Activated T-cell treated with anti-CD3 and anti-CD28 coated beads, Interleukin-2, amount 50 U/mL, for 24 hours (primary cell): ENCODE measurements at places on chromosomes 16 and 17.

GRCh38 chr16:25823891-25824290 lies 132.1 kb downstream of the HS3ST4 start:
- H3K27ac ChIP-seq = no peak overlapping the region
- H3K36me3 ChIP-seq = no peaks in the 10 kb centered on the region
- DNase-seq = no peak
- H3K4me3 ChIP-seq = no peak overlapping the region
- peaks cover 14% of the 10 kb centered on the region for H3K27me3 ChIP-seq

DNA sequence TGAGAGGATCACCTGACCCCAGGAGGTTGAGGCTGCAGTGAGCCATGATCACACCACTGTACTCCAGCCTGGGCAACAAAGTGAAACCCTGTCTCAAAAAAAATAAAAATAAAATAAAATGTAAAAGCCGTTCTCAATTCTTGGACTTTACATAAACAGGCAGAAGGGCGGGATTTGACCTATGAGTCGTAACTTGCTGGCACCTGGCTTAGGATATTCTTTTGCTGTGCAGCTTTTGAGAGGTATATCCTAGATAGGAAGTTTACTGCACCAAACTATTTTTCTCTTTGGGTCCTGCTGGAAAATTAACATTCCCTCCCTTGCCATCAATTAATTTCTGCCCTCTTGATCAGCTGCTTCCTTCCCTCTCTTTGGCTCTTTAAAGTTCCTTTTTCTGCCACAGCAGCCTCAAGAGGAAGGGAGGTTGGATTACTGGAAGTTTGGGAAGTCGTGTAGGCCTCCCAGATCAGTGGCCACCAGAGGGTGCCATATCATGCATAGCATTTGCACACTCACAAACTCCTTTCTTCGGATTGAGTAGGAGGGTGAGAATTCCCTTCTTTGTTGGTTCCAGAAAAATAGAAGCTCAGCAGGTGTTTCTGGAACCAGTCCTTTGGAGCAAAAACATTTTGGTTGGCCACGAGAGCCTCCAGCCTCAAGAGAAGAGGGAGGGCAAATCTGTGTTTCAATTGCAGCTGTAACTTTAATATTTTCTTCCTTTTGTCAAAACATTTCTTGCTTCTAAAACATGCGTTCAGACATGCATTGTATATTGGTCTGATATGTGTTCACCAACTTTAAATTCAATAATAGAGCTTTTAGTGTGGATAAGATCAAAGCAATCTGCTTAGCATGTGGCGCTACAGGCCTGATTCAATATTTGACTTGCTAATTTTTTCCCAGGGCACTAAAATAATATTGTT lies 147.3 kb downstream of the CCDC182 start:
- peaks cover 56% of the 10 kb centered on the region for H3K4me1 ChIP-seq
- H3K27ac ChIP-seq = peak overlapping the region; percentile 86
- no peak overlapping the region for H3K4me3 ChIP-seq
- no peaks in the 10 kb centered on the region for H3K27me3 ChIP-seq
- DNase-seq = no peak
- H3K36me3 ChIP-seq = peaks cover 43% of the 10 kb centered on the region

DNA sequence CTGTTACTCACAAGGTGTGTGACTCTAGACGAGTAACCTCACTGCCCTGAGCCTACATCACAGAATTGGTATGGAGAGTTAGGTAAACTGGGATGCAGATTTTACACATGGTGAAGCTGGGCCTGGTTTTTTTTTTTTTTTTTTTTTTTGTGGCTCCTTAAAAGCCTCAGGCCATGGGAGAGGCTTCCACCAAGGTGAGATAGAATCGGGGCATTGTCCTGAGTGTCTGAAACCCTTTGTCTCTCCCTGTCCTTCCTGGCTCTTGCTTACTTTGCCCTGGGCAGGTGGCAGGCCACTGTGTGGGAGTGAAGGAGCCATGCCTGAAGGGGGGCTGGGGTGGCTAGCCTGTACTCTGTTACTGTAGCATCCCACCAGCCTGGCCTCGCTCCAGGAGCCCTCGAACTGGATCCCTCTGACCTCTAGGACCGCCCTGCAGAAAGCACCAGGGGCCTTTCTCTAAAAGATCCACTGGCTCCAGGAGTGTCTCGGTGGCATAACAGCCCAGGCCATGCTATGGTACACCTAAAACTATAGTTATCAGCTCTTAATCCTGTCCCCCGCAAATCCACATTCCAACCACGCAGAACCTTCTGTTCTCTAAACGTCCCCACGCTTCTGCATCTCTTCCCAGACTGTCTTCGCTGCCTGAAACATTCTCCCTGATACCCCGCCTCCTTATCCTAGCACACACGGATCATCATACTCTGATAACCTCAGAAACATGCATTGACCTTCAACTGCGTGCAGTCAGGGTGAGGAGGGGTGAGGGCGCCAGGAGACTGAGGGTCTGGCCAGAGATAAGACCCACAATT lies 1.7 kb upstream of the SLC13A2 start:
- no peak overlapping the region for H3K4me3 ChIP-seq
- peaks cover 3% of the 10 kb centered on the region for H3K27me3 ChIP-seq
- H3K36me3 ChIP-seq = no peaks in the 10 kb centered on the region
- H3K4me1 ChIP-seq = peaks cover 33% of the 10 kb centered on the region
- DNase-seq = no peak

GRCh38 chr16:46748775-46749705 lies 896 bp upstream of the MYLK3 start:
- no peak overlapping the region for H3K27ac ChIP-seq
- no peak overlapping the region for H3K4me3 ChIP-seq
- H3K4me1 ChIP-seq = peaks cover 2% of the 10 kb centered on the region
- no peaks in the 10 kb centered on the region for H3K27me3 ChIP-seq
- H3K36me3 ChIP-seq = no peaks in the 10 kb centered on the region
- no peak for DNase-seq

DNA sequence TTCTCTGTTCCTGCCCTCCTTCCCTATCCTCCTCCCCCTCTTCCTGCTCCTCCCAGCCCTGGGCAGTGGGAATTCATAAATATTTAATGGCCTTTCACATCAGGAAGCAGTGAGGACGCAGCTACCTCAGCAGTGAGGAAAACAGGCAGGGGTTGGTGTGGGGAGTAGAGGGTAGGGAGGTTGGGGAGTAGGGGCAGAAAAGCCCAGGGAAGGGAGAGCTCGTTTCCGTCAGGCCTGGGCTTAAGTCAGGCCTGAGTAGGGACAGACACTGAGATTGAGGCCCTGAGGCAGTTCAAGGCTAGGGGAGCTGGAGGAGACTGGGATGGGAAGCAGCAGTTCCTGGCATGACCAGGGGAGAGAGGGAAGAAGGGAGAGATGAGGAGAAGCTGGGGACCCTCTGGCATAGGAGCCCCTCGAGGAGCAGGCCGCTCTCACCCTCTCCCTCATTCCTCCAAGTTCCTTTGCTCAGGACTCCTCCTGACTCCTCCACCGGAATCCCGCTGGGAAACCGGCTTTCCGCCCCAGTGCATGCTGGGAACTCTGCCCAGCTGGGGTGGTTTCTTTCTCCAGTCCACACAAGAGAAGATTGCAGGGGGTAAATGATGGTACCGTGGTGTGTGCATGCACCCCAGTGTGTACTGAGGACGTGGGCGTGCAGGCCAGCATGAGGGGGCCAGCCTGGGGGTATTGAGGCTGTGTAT lies 6.2 kb downstream of the SAMD14 start:
- H3K27ac ChIP-seq = no peak overlapping the region
- H3K4me1 ChIP-seq = peaks cover 4% of the 10 kb centered on the region
- H3K27me3 ChIP-seq = peaks cover 30% of the 10 kb centered on the region
- no peaks in the 10 kb centered on the region for H3K36me3 ChIP-seq
- DNase-seq = no peak
- H3K4me3 ChIP-seq = no peak overlapping the region
